ENCODE measurements at places on chromosomes 16 and 17.
A peak's percentile ranks its signal among the peaks of the same experiment; 100 is the strongest.

- DNase-seq: no peak
These were observed 6.2 kb downstream of the MPP2 start for GRCh38 chr17:43900858-43901754.

DNA sequence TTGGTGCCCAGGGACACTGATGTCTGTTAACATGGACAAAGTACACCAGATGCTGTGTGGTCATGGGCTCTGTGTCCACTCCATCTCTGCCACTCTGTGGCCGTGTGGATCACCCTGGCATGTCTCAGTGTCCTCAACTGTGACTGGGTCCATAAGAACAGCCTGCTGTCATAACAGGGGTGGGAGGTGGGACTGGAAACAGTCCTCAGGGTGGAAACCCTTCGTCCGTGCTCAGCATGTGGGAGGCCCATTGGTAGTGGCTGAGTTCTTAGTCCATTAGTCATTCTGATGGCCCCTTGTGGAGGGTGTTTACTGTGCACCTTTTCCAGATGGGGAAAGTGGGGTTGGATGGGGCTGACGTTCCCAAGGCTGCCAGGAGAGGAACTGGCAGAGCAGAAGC, 12.8 kb downstream of the FLYWCH2 start:
- no peak for DNase-seq

- DNase-seq: no peak
These were observed 124.6 kb downstream of the C16orf95 start for GRCh38 chr16:87192452-87193073.

GRCh38 chr16:89918453-89919347, at the start of gene MC1R:
Gene MC1R (plus strand): TSS chr16:89918862. CDS start chr16:89919259, 397 bp downstream.
- no peak for DNase-seq

DNA sequence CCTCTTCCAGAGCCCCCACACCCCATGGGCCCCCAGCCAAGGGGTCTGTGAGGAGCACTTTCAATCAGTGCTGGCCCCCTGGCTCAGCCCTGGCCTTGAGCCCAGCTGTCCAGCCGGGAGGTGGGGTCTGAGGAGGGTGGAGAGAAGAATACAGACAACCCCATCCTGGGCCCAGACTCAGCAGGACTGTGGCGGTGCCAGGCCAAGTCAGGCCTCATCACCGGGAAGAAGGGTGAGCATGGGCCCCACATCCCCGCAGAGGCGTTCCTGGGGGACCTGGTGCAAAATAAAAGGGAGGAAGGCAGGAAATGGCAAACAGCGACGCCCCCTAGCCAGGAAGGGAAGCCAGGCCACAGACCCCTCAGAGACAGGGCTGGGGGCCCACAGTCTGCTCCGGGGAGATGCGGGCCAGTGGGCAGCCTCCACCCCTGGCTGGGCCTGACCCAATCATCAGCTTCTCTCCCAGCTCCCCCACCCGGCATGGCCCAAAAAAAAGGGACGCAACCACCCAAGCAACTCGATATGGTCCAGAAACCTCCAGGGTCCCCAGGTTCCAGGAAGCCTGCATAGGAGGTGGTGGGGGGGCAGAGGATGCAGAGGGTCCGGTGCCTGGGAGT, 20.6 kb downstream of the ZNF423 start:
- DNase-seq: no peak

- DNase-seq: no peak
These were observed 50.9 kb downstream of the PECAM1 start for GRCh38 chr17:64339516-64340490.

- peak; percentile 39 for DNase-seq
These were observed 24.0 kb upstream of the SLFN5 start for GRCh38 chr17:35218915-35219314.

GRCh38 chr16:67644038-67644437, 906 bp upstream of the CARMIL2 start:
- no peak for DNase-seq

- no peak for DNase-seq
These were observed 143.7 kb upstream of the COX10 start for GRCh38 chr17:13925579-13925978.

All from CD4-positive, alpha-beta T cell treated with Interleukin-17A for 1 hour (primary cell).